Endothelial cell of umbilical vein (primary cell): ENCODE measurements at places on chromosomes 2 and 18.

GRCh38 chr2:150234787-150235446 is 252.6 kb downstream of the RND3 start:
- no peaks in the 10 kb centered on the region for H3K27me3 ChIP-seq

GRCh38 chr2:28713577-28714298 is 37.9 kb upstream of the PPP1CB start:
- H3K36me3 ChIP-seq = no peaks in the 10 kb centered on the region
- H3K27me3 ChIP-seq = no peaks in the 10 kb centered on the region
- H3K4me3 ChIP-seq = no peak overlapping the region
- peaks cover 14% of the 10 kb centered on the region for H3K4me1 ChIP-seq
- no peak for DNase-seq

GRCh38 chr18:48328473-48329210 is 80.5 kb downstream of the ZBTB7C start:
- H3K27ac ChIP-seq = no peak overlapping the region
- no peak overlapping the region for H3K4me3 ChIP-seq
- no peaks in the 10 kb centered on the region for H3K4me1 ChIP-seq
- H3K27me3 ChIP-seq = peaks cover under 1% of the 10 kb centered on the region
- H3K36me3 ChIP-seq = no peaks in the 10 kb centered on the region

- H3K27me3 ChIP-seq = no peaks in the 10 kb centered on the region
- DNase-seq = peak; percentile 6
- H3K4me3 ChIP-seq = no peak overlapping the region
- no peak overlapping the region for H3K27ac ChIP-seq
- no peaks in the 10 kb centered on the region for H3K36me3 ChIP-seq
Measured at GRCh38 chr18:14978962-14979535, 231.1 kb downstream of the ANKRD30B start.

DNA sequence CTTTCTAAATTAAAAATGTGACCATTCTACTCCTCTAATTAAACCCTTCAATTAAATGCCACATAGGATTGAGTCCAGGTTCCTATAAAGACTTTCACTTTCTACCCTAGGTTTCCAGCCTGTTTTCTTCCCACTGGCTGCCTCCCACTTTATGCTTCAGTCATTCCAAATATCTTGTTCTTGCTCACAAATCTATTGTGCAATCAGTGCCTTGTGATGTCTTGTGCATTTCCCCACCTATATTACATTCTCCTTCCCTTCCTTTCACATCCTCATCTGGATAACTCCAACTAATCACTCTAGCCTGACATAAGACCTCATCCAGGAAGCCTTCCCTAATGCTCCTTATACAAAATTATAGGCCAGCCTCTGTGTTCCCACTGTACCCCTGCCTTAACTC is 281.7 kb upstream of the LRATD1 start:
- no peaks in the 10 kb centered on the region for H3K36me3 ChIP-seq
- H3K27ac ChIP-seq = no peak overlapping the region
- no peak for DNase-seq
- H3K4me3 ChIP-seq = no peak overlapping the region

- H3K4me3 ChIP-seq = no peak overlapping the region
- no peaks in the 10 kb centered on the region for H3K36me3 ChIP-seq
- H3K27me3 ChIP-seq = no peaks in the 10 kb centered on the region
- peak; percentile 65 for DNase-seq
- peaks cover 6% of the 10 kb centered on the region for H3K4me1 ChIP-seq
- no peak overlapping the region for H3K27ac ChIP-seq
Measured at GRCh38 chr18:67553437-67553836, 36.9 kb upstream of the DSEL start.

- no peaks in the 10 kb centered on the region for H3K27me3 ChIP-seq
- no peak overlapping the region for H3K27ac ChIP-seq
- no peak overlapping the region for H3K4me3 ChIP-seq
- no peak for DNase-seq
- no peaks in the 10 kb centered on the region for H3K4me1 ChIP-seq
Measured at GRCh38 chr18:51807336-51807735, 532.7 kb upstream of the DCC start.

DNA sequence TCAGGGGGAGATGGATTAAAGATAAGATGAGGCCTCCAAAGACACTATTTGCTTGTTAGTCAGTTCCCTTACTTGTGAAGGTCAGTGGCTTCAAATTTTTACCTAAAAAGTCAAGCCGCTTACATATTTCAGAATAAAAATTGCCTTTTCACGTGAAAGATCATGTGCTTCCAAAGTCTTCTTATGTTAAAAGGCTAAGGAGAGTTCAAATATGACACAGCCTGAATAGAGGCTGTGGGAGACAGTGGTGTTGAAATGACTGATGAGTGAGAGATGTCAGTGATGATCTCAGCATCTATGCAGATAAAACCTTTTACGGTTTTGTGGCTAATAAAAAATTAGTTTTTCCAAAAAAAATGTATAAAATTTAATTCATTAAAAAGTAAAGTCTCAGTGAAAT is 40.5 kb downstream of the UPP2 start:
- no peak overlapping the region for H3K4me3 ChIP-seq
- H3K4me1 ChIP-seq = no peaks in the 10 kb centered on the region
- no peak overlapping the region for H3K27ac ChIP-seq

- no peaks in the 10 kb centered on the region for H3K27me3 ChIP-seq
- H3K4me1 ChIP-seq = peaks cover 20% of the 10 kb centered on the region
- no peak for DNase-seq
- H3K4me3 ChIP-seq = no peak overlapping the region
Measured at GRCh38 chr18:48698707-48699106, 159.9 kb downstream of the CTIF start.

- DNase-seq = peak; percentile 76
- peak overlapping the region; percentile 71 for H3K27ac ChIP-seq
- H3K4me3 ChIP-seq = no peak overlapping the region
- H3K27me3 ChIP-seq = no peaks in the 10 kb centered on the region
Measured at GRCh38 chr2:96241900-96242611, 23.7 kb downstream of the TMEM127 start.

DNA sequence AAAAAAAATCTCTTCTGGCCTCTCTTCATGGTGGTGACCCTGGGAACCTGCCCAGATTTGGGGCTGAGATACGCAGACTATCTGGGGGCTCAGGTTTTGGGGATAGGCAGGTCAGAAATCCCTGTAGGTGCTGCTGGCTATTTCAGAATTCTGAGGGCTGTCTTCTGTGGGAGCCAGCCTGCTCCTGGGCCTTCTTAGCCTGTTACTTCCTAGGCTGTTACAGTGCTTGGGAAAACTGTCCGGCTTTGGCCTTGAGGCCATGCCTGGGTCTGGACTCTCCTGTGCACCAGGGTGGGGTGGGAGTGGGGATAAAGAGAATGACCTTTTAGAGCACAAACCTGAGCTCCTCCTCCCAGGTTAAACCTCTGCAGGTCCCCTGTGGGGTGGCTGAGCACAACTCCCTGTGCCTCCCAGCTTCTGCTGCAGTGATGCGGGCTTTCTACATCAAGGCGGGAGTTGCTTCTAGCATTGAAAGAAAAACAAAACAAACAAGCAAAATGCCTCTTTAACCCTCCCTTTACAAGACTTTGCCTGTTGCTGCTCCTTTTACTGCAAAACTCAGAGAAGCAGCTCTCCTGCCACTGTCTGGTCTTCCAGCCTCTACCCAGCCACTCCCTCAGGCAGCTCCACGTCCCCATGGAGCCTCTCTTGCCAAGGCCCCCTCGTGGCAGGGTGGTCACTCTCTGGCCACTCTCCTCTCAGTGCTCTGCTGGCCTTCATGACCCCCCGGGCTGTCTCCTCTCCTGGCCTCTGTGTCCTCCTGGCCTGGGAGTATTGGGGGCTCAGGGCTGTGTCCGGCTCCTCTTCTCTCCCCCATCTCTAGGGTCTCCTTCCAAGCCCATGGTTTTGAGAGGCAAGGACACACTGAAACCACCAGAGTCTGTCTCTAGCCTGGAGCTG is 293.0 kb upstream of the HS6ST1 start:
- no peaks in the 10 kb centered on the region for H3K4me1 ChIP-seq
- no peak for DNase-seq
- H3K4me3 ChIP-seq = no peak overlapping the region
- H3K27ac ChIP-seq = no peak overlapping the region
- no peaks in the 10 kb centered on the region for H3K27me3 ChIP-seq

- no peaks in the 10 kb centered on the region for H3K4me1 ChIP-seq
- no peaks in the 10 kb centered on the region for H3K27me3 ChIP-seq
- H3K4me3 ChIP-seq = no peak overlapping the region
- DNase-seq = no peak
- no peaks in the 10 kb centered on the region for H3K36me3 ChIP-seq
Measured at GRCh38 chr2:186716899-186717298, 23.0 kb downstream of the FAM171B start.

GRCh38 chr2:185628985-185629384 is 109.6 kb upstream of the FSIP2 start:
- no peak overlapping the region for H3K27ac ChIP-seq
- no peaks in the 10 kb centered on the region for H3K27me3 ChIP-seq
- peak; percentile 6 for DNase-seq

DNA sequence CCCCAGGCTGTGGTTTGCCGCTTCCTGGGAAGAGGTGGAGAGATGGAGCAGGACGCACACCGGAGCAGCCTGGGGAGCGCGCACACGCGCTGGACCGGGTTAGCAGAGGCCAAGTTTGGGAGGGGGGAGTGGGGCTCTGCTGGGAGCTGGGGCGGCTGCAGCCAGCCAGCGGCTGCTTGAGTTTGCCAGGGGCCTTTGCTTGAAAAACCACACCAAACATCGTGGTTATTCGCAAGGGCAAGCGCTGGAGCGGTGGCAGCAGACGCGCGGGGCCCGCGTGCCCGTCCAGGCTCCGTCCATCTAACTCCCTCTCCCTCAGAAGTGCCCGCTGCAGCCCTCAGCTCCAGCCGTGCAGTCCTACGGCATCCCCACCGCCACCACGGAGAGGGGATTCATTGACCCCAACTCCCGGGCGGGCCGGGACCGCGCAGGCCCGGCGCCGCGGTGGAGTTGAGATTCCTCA is 4.6 kb downstream of the PTGR3 start:
- H3K27ac ChIP-seq = no peak overlapping the region
- H3K4me3 ChIP-seq = no peak overlapping the region
- no peaks in the 10 kb centered on the region for H3K27me3 ChIP-seq
- H3K4me1 ChIP-seq = peaks cover 37% of the 10 kb centered on the region
- H3K36me3 ChIP-seq = no peaks in the 10 kb centered on the region
